GM23248 (cell line): ENCODE measurements at places on chromosomes 11 and 22. TPM values are rescaled to one million over a fixed set of nuclear protein-coding genes. Genes with fewer than 3 reads are reported as not detected.

The LIPT2 gene
- polyA plus RNA-seq = 1.5 and 1.6 TPM in 2 replicates

The DDI1 gene
- polyA plus RNA-seq = not detected in 2 replicates

The DGCR6 gene
- polyA plus RNA-seq = 0.93 and 3.0 TPM in 2 replicates

The TP53I11 gene
- 117 and 118 TPM in 2 replicates for polyA plus RNA-seq

The NUP160 gene
- polyA plus RNA-seq = 18.0 and 19.5 TPM in 2 replicates

The C11orf16 gene
- not detected in 2 replicates for polyA plus RNA-seq

The MUC5AC gene
- not detected in 2 replicates for polyA plus RNA-seq

The DGAT2 gene
- polyA plus RNA-seq = 7.5 and 8.8 TPM in 2 replicates

The POLR2F gene
- polyA plus RNA-seq = 146 and 148 TPM in 2 replicates

The PRG3 gene
- polyA plus RNA-seq = not detected in 2 replicates

The LGR4 gene
- 14.4 and 14.9 TPM in 2 replicates for polyA plus RNA-seq

The TSPO gene
- 896 and 938 TPM in 2 replicates for polyA plus RNA-seq

The MYO7A gene
- not detected in 2 replicates for polyA plus RNA-seq

The PLA2G3 gene
- polyA plus RNA-seq = not detected in 2 replicates

The PLAAT5 gene
- polyA plus RNA-seq = not detected in 2 replicates

The ZDHHC8 gene
- 13.0 and 16.1 TPM in 2 replicates for polyA plus RNA-seq

The TEAD1 gene
- polyA plus RNA-seq = 52.3 and 52.4 TPM in 2 replicates

The GAL3ST3 gene
- not detected in 2 replicates for polyA plus RNA-seq

The HEPHL1 gene
- polyA plus RNA-seq = not detected in 2 replicates

The MAJIN gene
- polyA plus RNA-seq = not detected in 2 replicates

The CSNK1E gene
- polyA plus RNA-seq = 46.9 and 48.1 TPM in 2 replicates

The CTTN gene
- 267 and 268 TPM in 2 replicates for polyA plus RNA-seq

The GSC2 gene
- polyA plus RNA-seq = not detected in 2 replicates

The FZD4 gene
- polyA plus RNA-seq = 7.8 and 8.3 TPM in 2 replicates

The OR2AG1 gene
- not detected in 2 replicates for polyA plus RNA-seq

The KRTAP5-10 gene
- not detected in 2 replicates for polyA plus RNA-seq

The ZNF215 gene
- 5.4 and 5.6 TPM in 2 replicates for polyA plus RNA-seq

The DCPS gene
- polyA plus RNA-seq = 26.1 and 30.1 TPM in 2 replicates

The GRK2 gene
- polyA plus RNA-seq = 6.0 and 7.8 TPM in 2 replicates

The SCN2B gene
- not detected in 2 replicates for polyA plus RNA-seq

The RASD2 gene
- 1.5 and 1.6 TPM in 2 replicates for polyA plus RNA-seq

The CBLIF gene
- polyA plus RNA-seq = not detected in 2 replicates

The GLB1L2 gene
- polyA plus RNA-seq = 0.11 TPM in 1 of 2 replicates, not detected in the other

The PYGM gene
- not detected in 2 replicates for polyA plus RNA-seq

The PRODH gene
- polyA plus RNA-seq = not detected in 2 replicates

The PNPLA3 gene
- polyA plus RNA-seq = 1.2 and 1.4 TPM in 2 replicates

The SERPIND1 gene
- polyA plus RNA-seq = 0.13 and 0.26 TPM in 2 replicates

The TRIM51 gene
- polyA plus RNA-seq = not detected in 2 replicates

The OR52E8 gene
- not detected in 2 replicates for polyA plus RNA-seq

The ZP1 gene
- 0.51 and 1.0 TPM in 2 replicates for polyA plus RNA-seq

The AP1B1 gene
- polyA plus RNA-seq = 41.7 and 43.4 TPM in 2 replicates

The ANO5 gene
- not detected in 2 replicates for polyA plus RNA-seq

The SHISAL1 gene
- polyA plus RNA-seq = 0.49 and 0.58 TPM in 2 replicates

The OR51G1 gene
- not detected in 2 replicates for polyA plus RNA-seq

The RAB36 gene
- 5.0 and 6.8 TPM in 2 replicates for polyA plus RNA-seq

The TTC36 gene
- polyA plus RNA-seq = 0.27 and 0.58 TPM in 2 replicates

The EI24 gene
- polyA plus RNA-seq = 139 and 140 TPM in 2 replicates

The APOA4 gene
- polyA plus RNA-seq = not detected in 2 replicates

The UBQLN3 gene
- not detected in 2 replicates for polyA plus RNA-seq

The TESMIN gene
- polyA plus RNA-seq = 1.1 and 1.4 TPM in 2 replicates

The C11orf91 gene
- not detected in 2 replicates for polyA plus RNA-seq

The VWCE gene
- 0.61 and 0.70 TPM in 2 replicates for polyA plus RNA-seq

The UPK2 gene
- 0.27 and 0.28 TPM in 2 replicates for polyA plus RNA-seq

The POTEH gene
- polyA plus RNA-seq = not detected in 2 replicates

The OR10D3 gene
- polyA plus RNA-seq = not detected in 2 replicates

The LYVE1 gene
- polyA plus RNA-seq = not detected in 2 replicates

The TREH gene
- 0.06 and 0.09 TPM in 2 replicates for polyA plus RNA-seq

The OR6X1 gene
- not detected in 2 replicates for polyA plus RNA-seq
